ENCODE measurements at places on chromosomes 12 and 14.

GRCh38 chr12:109244073-109244472 lies 65.0 kb downstream of the FOXN4 start:
- DNase-seq: no peak

DNA sequence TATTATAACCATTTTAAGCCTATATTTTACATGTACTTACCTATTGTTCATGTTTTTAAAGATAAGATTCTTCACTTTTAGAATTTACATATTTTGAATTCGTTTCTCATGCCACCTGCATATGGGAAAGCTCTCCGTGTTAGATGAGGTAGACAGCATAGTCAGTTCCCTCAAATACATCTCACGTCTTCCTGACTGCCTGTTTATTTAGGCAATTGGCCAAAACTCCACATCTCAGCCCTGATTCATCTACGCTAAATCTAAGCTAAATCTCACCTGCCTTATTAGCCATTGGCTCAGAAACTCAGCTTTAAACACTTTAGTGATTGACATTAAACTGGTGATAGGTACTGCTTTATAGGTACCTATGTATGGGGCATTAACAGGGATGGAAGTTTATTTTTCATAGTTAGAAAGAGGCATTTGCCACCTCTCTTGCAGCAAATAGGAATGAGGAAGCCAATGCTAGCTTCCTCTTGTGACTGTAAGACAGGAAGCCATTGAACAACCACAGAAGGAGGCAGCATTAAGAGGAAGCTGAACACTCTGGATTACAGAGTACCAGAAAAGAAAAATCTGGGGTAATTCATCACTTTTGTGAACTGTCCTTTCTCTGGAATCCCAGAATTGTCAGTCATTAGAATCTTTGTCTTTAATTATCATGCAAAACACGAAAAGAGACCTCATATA lies 111.9 kb downstream of the LRFN5 start:
- no peak for DNase-seq

- DNase-seq: no peak
Measured at GRCh38 chr14:65002586-65003210, 16.0 kb downstream of the FNTB start.

DNA sequence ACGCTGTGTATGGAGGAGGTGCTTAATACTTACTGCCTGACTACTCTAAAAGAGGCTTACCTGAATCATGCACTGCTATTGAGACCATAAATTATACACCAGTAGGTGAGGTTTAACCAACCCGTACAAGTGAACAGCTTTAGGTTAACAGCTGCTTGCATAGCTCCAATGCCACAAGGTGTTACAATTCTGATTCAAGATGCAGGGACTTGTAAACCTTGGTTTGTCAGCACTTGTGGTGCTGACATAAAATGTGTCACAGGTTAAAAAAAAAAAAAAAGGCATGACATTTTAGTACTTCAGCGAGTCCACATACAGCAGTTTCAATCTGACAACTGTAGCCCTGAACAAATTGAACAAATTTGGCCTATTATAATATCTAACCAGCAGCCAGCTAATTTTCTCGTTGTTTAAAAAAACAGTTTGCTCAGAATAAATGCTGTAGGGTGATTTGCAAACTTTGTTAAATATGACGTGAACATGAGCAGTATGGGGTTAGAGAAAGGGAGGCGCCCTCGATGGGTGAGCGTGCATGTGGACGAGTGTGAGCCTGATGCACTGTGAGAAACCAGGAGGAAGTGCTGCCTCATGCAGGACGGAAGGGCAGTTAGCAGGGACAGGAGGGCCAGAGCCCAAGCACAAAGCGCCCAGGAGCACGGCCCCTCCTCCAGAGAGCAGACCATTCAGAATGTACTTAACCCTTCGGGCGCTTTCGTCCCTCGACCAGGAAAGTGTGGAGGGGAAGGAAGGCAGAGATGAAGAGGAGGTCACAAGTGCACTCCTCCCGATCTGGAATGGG lies 44.7 kb downstream of the TCHP start:
- DNase-seq: no peak

DNA sequence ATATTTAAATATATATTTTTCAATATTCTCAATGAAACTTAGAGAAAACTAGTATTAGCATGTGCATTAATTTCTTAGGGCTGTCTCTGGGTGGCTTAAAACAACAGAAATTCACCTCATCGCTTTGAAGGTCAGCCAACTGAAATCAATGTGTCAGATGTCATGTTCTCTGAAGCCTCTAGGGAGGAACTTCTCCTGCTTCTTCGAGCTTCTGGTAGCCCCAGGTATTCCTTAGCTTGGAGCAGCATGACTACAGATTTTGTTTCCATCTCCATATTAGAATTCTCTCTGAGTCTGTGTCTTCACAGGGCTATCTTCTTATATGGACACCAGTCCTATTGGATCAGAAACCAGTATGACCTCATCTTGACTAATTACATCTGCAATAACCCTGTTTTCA lies 221.5 kb downstream of the PDZRN4 start:
- no peak for DNase-seq

DNA sequence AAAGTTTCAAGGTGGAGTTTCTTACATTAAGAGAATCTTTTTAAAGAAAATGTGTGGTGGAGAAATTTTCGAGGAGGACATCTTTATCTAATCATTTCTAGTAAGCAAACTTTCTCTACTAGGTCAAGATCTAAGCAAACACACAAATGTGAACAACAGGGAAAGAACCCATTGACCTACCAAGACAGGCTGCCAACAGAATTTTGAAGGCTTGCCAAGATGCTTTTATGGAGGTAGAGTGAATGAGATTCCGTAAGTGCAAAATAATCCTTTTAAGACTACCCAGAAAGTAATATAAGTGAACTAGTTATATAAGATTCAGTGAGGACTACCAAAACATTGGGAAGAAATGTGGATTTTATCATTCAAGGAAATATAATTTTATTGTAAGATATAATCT lies 357.1 kb upstream of the PDE3A start:
- no peak for DNase-seq

DNA sequence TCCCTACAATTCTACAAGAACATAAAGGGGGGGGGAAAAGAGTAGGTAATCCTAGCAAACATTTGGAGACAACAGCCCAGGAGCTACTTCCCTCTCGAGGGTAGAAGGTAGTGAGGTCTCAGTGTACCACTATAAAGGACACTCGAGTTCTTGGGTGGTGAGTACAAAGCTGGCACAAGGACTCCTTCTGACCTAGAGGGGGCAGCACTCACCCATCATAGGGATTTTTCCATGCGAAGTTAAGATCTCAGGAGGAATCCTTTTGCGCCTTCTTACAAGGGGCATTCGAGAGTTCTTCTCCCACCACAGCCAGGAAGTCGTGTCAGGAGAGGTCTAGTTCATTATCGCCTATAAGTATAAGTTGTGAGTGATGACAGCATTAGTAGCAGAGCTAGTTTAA lies 200.2 kb upstream of the RBM19 start:
- peak; percentile 47 for DNase-seq

DNA sequence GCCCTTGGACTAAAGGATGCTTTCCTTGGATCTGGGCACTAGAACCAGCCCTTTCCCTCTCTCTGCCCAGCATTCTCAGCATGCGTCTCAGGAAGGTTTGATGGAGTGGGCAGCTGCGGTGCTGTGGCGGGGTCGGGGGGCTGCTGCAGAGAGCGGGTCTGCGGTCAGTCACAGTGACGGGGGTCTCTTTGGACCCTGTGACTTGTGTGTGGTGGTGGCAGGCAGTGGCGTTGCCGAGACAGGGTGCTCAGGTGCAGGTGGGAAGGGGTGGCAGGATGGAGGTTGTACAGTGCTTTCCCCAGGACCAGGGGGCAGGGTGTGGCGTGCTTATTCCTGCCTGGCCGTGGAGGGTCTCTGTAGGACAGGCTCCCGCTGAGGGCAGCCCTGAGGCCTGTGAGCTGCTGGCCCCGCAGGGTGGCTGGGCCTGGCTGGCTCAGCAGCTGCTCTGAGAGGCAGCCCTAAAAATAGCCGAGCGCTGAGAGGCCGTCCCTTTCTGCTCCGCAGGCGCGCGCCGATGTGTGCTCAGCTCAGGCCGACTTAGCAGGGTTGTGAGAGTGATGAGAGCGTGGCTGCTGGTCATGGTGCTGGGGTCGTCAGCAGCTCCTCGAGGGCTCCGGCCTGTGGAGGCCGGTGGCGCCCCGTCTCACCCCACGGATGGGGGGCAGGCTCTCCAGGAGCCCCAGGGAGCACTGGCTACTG lies 9.7 kb downstream of the PACS2 start:
- peak; percentile 56 for DNase-seq

DNA sequence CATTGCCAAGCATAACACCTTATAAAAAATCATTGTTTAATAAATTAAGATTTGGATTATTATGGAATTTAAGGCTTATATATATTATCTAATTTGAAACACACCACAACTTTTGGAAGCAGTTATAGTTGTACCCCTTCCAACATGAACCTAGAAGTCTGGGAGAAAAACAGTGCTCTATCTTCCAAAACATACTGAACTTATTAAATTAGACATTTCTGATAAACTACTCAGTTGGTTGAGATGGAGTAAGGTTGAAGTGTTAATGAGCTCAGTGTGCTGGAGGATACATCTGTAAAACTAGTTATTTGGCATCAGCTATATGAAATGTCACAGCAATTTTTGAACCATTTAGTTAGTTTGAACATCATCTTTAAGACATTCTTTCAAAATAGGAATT lies 227.4 kb downstream of the ALX1 start:
- DNase-seq: no peak

GRCh38 chr12:67062193-67062592 lies 207.0 kb upstream of the CAND1 start:
- no peak for DNase-seq

GRCh38 chr12:124485371-124485770 lies 82.0 kb downstream of the NCOR2 start:
- DNase-seq: no peak

DNA sequence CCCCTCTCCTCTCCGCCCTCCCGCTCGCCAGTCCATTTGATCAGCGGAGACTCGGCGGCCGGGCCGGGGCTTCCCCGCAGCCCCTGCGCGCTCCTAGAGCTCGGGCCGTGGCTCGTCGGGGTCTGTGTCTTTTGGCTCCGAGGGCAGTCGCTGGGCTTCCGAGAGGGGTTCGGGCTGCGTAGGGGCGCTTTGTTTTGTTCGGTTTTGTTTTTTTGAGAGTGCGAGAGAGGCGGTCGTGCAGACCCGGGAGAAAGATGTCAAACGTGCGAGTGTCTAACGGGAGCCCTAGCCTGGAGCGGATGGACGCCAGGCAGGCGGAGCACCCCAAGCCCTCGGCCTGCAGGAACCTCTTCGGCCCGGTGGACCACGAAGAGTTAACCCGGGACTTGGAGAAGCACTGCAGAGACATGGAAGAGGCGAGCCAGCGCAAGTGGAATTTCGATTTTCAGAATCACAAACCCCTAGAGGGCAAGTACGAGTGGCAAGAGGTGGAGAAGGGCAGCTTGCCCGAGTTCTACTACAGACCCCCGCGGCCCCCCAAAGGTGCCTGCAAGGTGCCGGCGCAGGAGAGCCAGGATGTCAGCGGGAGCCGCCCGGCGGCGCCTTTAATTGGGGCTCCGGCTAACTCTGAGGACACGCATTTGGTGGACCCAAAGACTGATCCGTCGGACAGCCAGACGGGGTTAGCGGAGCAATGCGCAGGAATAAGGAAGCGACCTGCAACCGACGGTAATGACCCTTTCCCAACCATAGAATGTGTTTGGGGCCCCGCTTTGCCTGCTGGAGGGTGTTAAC lies 615 bp downstream of the CDKN1B start:
- peak; percentile 66 for DNase-seq

- DNase-seq: no peak
Measured at GRCh38 chr12:124379938-124380754, 85.3 kb downstream of the RFLNA start.

DNA sequence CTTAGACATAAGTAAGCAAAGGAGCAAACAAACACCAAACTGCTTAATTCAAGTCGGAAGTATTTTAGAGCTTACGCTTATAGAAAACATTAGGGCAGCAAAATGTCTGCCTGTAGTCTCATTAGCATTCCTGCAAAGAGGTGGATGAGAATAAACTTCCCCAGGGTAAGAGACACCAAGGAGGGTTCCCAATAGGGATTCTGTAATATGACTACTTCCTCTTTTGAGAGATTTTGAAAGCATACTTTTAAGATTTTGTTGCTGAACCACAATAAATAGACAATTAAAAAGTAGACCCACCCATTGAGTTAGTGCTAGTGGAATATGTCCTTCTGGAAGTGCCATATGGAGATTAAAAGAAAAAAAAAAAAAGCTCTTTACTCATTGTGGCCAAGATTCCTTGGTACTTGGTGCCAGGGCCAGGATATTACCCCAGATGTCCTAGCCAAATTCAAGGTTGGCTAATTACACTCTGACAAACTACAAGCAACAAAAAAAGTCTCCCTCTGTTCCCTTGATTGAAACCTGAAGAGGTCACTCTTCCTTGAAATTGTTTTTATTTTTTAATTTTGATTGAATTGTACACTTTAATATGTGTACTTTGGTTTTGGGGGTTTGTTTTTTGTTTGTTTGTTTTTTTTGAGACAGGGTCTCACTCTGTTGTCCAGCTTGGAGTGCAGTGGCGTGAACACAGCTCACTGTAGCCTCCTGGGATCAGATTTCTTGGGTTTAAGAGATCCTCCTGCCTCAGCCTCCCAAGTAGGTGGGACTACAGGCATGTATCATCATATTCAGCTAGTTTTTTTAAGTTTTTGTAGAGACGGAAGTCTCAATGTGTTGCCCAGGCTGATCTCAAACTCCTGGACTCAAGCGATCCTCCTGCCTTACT lies 8.7 kb downstream of the CLIP1 start:
- no peak for DNase-seq

DNA sequence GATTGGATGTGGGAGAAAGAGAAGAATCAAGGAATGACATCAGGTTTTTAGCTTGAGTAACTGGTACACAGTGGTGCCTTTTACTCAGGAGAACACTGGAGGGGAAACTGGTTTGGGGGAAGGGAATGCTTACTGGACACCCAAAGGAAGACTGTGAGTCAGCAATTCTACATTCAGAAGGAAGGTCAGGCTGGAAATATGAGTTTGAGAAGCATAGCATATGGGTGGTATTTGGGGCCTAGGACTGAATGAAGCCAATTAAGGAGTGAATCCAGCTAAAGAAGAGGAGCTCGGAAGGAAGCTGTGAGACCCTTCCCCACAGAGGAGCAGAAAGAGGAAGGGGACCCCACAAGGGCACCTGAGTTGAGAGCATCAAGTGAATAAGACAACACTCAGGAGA lies 35.4 kb downstream of the DMAC2L start:
- DNase-seq: no peak

DNA sequence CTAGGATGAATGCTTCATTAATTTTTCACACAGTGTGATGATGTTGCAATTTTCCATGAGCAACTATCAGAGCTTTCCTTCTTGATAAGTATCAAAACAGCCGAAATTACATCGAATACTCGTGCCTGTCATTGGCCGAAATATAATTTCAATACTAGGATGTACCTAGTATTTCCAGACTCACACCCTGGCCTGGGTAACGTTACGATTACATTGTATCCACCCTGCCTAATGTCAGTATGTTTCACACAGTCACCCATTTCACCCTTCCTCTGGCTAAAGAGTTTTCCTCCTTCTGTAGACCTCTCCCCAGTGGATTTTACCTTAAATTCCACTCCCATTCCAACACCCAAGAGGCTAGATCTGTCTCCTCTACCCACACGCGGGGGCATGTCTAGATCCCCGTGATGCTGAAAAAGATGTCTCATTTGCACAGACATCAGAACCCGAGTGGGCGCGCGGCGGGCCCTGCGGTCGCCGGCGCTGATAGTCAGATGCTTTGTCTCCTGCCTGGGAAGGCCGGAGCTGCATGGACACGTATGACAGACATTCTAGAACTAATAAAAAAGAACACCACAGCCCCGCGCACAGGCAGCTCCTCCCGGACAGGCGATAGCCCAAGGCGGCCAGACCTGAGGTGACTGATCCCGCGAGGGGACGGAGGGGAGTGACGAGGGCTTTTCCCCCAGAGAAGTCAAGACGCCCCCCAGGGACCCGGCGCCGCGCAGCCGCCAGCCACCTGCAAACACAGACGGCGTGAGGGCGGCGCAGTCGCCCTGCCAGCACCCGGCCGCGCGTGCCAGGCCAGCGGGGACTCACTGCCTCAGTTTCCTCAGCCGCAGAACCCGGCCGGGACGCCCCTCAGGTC lies 723 bp downstream of the KIF21A start:
- peak; percentile 50 for DNase-seq

Data from substantia nigra (tissue), 51 donors.